ENCODE measurements at places on chromosomes 12 and 14. TPM values are rescaled to one million over a fixed set of nuclear protein-coding genes. Genes with fewer than 3 reads are reported as not detected.

- no peak for DNase-seq
Measured at GRCh38 chr12:47021298-47021697, 58.1 kb upstream of the PCED1B start.

- DNase-seq = no peak
Measured at GRCh38 chr14:105411985-105412770, 7.4 kb upstream of the MTA1 start.

DNA sequence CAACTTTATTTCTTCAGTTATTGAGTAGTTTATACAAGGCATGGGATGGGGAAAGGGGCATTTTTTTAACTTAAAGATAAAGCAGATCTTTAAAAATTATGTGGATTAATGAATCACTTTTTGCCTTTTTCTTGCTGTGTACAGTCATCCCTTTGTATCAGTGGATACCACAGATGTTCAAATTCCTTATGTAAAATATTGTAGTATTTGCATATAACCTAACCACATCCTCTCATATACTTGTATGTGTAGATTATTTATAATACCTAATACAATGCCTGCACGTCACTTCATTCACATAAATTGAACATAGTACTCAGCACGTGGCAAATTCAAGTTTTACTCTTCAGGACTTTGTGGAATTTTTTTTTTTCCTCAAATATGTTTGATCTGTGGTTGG, 66.5 kb upstream of the MON2 start:
- no peak for DNase-seq

- DNase-seq = no peak
Measured at GRCh38 chr14:52318062-52318461, 4.0 kb downstream of the PTGER2 start.

DNA sequence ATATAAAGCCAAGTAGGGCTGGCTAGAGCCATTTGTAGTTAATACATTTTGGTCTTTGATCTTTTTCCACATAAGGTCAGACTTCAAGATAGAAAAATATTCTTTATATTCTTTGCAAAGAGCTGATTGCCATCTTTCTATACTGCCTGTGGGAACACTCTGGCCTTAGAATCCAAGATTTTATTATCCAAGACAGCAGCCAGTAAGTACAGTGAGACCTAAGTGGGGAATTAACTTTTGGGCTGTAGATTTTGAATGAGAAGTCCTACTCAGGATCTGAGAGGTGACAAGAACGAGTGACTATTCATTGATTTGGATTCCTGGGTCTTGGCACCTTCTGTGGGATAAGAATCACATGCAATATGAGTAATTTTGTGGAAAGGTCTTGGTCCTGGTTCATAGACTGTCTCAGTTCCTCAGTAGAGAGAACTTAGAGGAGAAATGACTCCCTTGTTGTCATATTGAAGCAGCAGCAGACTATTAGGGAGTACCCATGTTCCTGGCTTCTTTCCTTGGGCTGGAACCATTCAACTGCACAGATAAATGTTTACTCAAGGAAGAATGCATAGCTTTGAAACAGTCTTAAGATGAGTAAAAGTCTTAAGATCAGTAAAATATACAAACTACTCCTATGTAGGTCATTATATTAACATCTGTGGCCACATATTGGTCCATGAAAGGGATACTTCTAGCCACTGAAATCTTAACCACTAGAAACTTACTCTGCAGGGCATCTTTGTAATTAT, 353.8 kb downstream of the RAD51B start:
- no peak for DNase-seq

DNA sequence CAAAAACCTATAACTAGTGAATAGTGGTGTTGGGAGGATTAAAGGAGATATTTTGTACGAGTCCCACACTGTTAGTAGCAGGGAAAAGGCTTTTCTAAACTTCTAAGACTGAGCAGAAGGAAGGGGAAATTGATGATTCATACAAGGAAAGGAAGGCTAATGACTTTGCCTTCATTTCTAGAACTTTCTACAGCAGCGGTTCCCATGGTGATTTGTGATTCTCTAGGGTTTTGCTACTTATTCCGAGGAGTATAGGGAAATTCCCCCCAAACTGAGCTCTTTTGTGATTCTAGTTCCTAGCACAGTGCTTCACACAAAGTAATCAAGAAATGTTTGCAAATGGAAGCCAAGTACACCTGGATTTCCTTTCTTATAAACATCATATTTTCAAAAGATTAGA, 23.8 kb upstream of the PWP1 start:
- no peak for DNase-seq

DNA sequence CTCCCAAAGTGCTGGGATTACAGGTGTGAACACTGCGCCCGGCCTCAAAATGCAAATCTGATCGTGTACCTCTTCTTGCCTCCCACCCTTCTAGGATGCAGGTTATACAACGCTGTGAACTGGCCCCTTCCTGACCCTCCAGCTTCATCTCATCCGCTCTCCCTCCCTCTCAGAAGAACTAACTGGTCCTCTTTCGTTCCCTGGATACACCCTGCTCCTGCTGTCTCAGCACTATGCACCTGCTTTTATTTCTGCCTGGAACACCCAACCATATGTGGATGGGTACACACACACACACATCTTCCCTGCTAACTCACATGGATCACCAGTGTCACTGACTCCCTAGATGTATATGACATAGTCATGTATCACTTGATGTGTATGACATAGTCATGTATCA, 56.1 kb upstream of the VASH1 start:
- DNase-seq = no peak

- DNase-seq = no peak
Measured at GRCh38 chr14:103961928-103962578, 19.7 kb upstream of the RD3L start.

DNA sequence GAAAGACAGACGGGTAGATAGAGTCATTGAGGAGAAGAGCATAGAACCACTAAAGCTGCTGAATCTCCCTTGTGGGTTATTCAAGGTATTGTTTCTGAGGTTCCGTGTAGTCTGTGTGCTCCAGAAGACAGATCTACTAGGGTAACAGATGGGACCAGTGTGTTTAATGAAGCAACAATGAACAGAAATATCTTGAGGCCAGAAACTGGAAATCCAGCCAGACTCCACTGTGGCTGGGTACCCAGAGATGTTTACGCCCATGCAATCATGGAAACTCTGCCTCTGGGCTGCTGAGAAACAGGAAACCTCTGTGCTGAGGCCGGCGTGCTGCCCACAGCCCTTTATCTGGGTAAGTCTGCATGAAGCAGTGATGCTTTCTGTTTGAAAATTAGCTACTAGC, 8.3 kb downstream of the PROX2 start:
- DNase-seq = no peak

DNA sequence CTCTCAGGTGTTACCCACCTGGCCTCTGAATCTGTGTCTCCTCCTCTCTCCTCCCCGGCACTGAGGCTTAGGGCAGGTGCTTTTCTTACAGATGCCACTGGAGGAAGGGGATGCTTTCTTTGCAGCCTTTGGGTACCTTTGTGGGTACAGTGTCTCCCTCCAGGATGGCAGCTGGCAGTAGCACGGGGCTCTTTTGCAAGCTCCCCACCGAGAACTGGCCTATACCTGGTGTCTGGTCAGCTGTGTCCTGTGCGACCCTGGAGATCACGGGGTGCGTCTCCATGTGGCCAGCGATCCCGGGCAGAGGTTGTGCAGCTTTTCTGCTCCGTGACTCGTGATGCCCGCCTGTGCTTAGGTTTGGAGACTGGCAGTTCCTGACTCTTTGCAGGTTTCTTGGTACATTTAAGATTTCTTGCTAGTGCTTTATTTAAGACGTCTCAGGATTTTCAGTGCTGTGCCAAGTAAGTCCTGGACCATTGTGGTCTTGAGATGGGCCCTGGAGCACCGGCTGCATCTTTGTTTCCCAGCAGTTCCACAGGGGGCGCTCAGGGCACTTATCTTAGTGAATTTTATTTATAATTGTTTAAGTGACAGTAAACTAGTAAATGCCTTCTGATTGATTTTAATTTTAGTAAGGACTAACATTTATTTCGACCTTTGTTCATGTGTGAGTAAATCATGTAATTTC, 68.9 kb downstream of the DDX51 start:
- no peak for DNase-seq

- DNase-seq = no peak
Measured at GRCh38 chr14:38063711-38064320, 143.9 kb upstream of the SSTR1 start.

DNA sequence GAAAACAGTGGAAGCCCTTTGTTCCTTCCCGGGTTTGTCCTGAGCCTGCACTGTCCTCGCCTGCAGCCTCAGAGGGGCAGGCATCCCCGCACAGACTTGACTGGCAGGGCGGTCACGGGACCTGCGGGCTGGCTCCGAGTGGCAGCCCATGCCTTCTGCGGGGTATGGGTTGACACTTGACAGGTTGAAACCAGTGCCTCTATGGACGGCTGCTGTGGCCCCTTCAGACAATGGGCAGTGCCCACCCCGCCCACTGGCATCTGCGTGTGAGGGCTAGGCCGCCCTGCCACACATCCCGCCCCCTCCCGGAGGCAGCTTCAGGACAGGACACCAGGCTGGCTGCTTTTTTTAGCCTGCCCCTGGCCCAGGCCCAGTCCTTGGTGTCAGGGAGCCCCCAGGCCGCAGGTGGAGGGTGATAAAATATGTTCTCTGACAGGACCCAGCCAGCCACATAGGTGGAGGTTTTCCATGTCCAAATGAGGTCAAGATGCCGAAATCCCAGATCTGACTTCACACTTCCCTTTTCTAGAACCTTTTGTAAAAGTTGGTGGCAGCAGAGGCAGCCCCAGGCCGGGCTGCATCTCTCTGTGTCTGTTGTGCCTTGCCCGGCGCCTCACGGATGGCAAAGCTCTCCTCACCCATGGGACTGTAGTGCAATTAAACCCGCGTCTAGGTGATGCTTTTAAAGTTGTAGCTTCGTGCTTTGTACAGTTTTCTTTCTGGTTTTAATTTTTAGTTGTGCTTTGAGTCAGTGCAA, 10.0 kb downstream of the ANKRD9 start:
- no peak for DNase-seq

GRCh38 chr14:48723841-48724495, 862.2 kb downstream of the RPS29 start:
- no peak for DNase-seq

DNA sequence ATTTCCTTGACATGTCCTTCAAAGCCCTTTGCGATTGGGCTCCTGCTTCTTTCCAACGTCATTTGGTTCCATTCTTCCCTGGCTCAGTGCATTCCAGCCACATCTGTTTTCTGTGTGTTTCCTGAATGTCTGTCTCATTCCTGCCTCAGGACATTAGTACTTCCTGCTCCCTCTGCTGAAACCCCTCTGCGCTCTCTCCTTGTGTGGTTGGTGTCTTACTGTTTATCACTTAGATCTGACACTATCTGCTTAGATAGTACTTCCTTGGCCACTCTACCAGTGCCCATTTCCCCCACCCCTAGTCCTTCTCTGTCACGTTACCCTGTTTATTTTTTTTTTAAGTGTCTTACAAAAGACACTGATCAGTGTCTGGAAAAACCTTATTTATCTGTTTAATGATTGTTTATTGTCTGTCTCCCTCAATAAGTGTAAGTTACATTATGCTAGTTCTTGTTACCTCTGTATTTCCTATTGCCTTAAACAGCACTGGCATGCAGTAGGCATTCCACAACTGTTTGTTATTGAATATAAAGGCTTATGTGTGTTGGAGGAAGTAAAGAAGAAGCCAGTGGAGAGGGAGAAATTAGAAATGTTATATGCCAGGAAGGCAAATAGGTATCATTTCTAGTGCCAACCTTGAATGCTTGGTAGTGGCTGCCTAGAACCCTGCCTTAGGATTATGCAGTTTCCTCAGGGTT, 21.5 kb downstream of the DYRK2 start:
- no peak for DNase-seq

- no peak for DNase-seq
Measured at GRCh38 chr12:109112720-109113465, 3.5 kb upstream of the ACACB start.

DNA sequence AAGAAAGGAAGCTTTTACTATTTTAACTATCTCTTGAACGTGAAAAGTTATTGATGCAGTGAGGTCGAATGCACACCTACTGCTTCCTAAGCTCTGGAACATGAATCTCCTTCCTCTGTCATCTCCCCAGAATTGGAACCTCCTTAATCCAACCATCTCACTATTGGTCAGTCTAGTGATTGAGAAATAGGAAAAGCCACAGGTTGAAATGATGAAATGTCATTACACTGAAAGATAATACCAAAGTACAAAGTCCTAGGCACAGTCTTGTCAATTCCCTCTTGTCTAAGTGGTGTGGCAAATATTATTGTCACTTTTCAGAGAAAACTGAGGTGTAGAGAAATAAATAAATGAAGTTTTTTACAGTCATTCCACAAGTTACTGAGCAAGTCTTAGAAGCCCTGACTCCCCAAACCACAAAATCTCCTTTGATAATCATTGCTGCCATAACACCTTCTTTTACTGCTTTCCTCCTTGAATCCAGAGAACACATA, 19.5 kb upstream of the HIGD1C start:
- no peak for DNase-seq

GRCh38 chr14:102050625-102051024, 36.2 kb downstream of the HSP90AA1 start:
- DNase-seq = peak; percentile 57

GRCh38 chr14:52370406-52370935, 56.4 kb downstream of the PTGER2 start:
- DNase-seq = no peak

- no peak for DNase-seq
Measured at GRCh38 chr12:51600721-51601120, 9.7 kb downstream of the SCN8A start.

DNA sequence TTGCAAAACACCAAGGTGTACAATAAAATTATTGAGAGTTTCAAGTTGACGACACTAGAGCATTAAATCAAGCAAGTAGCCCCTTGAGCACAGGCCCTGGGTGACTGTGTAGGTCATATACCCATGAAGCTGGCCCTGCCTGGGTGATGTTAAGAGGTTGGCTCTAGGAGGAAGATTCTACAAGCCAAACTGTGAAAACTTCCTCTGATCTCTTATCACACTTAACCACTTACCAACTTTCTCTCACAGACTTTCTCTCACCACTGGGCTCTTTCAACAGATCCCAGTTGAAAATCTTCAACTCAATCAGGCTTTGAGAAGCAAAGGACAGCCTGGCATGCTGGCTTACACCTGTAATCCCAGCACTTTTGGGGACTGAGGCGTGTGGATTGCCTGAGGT, 186.9 kb upstream of the BTG1 start:
- no peak for DNase-seq

GRCh38 chr12:3615862-3616261, 124.9 kb downstream of the PRMT8 start:
- no peak for DNase-seq

The SERPINA9 gene
- not detected for total RNA-seq

The MYO1H gene
- not detected for total RNA-seq

The GPRC5D gene
- 0.25 TPM for total RNA-seq

The TSPAN19 gene
- 0.66 TPM for total RNA-seq

The PTPRR gene
- total RNA-seq = 0.50 TPM

The ERH gene
- total RNA-seq = 168 TPM

The ASCL1 gene
- not detected for total RNA-seq

The LAG3 gene
- total RNA-seq = 1.3 TPM

The MOK gene
- 32.7 TPM for total RNA-seq
